ENCODE measurements at places on chromosomes 5 and 9.

- peak; percentile 83 for DNase-seq
Measured at GRCh38 chr5:163437309-163438182, at the start of gene CCNG1. CCNG1 (plus strand) TSS chr5:163437595; CDS start chr5:163439257, 1,662 bp downstream.

GRCh38 chr5:69364414-69364813 lies 4.9 kb downstream of the AK6 start:
- DNase-seq = no peak

DNA sequence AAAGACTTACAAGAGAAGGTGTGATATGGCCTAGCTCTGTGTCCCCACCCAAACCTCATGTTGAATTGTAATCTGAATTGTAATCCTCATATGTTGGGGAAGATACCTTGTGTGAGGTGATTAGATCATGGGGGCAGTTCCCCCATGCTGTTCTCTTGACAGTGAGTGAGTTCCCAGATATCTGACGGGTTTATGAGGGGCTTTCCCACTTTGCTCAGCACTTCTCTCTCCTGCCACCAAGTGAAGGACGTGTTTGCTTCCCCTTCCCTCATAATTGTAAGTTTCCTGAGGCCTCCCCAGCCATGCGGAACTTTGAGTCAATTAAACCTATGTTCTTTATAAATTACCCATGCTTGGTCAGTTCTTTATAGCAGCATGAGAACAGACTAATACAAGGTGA lies 49.0 kb downstream of the CDO1 start:
- no peak for DNase-seq

DNA sequence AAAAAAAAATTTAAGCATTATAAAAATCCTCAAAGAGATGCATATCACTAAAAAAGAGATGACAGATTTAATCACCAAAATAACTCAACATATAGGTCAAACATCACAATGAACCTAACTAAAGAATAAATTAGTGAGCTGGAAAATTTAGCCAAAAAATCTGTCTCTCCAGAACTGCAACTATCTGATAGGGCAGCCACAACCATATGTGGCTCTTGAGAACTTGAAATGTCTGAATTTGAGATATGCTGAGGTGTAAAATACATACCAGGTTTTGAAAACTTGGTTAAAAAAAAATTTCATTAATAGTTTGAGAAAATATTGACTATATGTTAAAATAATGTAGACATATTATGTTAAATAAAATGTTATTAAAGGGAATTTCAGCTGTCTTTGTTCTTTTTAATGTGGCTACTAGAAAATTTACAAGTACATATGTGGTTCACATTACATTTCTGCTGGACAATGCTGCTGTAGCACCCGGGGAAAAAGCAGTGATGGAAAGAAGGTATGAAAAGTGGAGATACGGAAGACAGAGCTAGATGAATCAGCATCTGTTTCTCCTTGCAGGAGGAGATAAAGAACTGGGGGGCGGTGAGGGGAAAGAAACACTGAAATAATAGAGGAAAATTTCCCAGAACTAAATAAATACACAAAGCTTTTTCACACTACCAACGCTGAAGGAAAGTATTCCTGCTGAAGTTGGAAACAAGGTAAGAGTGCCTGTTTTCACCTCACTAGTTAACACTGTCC lies 66.1 kb downstream of the DCP2 start:
- DNase-seq = no peak

DNA sequence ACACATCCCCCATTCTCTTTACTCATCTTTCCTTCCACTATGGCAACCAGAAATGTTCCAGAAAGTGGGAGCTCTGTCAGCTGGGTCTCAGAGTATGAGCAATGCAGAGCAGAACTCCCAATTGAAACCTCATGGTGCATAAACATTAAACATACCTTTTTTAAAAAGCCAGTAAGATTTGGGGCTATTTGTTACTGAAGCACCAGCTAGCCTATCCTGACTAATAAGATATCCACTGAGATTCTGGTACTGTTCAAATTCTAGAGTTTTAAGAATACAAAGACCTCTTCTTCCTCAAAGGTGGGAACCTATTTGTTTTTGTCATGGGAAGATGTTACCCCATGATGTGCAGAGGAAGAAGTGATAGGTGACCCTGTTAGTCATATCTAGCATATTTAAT lies 46.1 kb upstream of the EGFLAM start:
- no peak for DNase-seq

- DNase-seq = no peak
Measured at GRCh38 chr5:132764671-132765238, 12.3 kb downstream of the SEPTIN8 start.

DNA sequence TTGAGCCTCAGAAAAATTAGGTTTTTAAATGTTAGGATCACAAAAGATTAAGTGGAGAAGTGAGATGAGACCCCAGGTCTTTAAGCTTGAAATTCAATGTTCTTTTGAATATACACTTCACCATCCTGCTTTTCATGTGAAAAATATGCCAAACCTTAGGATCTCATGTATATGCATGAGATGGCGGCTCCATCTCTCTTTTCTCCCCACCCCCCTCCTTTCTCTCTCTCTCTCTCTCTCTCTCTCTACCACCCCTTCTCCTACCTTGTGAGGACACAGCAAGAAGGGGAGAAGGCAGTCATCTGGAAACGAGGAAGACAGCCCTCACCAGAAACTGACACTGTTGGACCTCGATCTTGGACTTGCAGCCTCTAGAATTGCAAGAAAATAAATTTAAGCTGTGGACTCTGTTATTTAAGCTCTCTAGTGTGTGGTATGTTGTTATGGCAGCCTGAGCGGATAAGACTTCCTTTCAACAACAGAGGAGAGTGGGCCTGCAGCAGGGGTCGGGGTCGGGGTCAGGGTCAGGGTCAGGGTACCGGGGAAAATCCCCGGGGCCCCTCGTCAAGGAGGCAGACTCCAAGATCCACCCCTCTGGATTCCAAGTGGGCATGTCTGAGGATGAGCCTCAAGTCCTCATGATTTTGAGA lies 16.4 kb upstream of the ALDH1B1 start:
- no peak for DNase-seq

GRCh38 chr5:129687941-129688340 lies 60.0 kb upstream of the MINAR2 start:
- DNase-seq = no peak

GRCh38 chr9:137759117-137759516 lies 118.5 kb upstream of the CACNA1B start:
- no peak for DNase-seq

DNA sequence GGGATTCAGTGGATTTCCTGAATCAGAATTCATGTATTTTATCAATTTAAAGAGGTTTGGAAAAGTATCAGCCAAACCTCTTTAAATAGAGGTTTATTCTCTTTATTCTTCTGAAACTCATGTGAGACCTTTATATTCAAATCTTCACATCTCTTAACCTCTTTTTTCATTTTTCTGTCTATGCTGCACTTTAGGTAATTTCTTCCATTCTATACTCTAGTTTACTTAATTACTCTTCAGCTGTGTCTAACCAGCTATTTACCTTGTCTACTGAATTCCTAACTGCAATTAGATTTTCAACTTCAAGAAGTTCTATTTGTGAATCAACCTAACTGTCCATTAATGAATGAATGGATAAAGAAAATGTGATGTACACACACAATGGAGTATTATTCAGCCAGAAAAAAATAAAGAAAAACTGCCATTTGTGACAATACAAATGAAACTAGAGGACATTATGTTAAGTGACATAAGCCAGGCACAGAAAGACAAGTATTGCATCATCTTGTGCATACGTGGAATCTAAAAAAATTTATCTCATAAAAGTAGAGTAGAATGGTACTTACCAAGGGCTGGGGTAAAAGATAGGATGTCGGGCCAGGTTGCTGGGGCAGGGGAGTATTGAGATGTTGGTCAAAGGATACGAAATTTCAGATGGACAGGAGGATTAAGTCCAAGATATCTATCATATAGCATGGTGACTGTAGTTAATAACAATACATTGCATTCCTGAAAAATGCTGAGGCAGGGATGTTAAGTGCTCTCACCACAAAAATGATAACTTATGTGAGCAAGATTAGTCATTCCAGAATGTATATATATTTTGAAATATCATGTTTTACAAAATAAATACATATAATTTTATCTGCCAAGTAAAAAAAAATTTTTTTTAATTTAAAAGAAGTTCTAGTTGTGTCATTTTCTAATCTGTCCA lies 129.5 kb upstream of the LRRTM2 start:
- no peak for DNase-seq

GRCh38 chr9:129866394-129867135 lies 31.3 kb downstream of the USP20 start:
- DNase-seq = no peak

DNA sequence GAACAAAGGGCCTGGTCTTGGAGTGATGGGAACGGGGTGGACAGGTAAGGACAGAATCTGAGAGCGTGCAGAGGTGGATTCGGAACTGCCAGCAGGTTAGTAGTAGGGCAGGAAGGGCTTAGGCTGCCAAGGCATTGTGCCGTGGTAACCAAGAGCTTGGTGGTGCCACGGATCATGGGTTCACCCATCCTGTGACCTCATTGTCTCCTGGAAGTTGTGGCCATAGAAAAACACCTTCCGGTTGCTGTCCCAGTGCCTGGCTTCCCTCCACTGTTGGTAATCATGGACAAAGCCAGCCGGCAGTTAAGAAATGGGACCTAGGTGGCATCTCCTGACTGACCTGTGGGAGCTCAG lies 42.5 kb upstream of the CFAP157 start:
- no peak for DNase-seq

DNA sequence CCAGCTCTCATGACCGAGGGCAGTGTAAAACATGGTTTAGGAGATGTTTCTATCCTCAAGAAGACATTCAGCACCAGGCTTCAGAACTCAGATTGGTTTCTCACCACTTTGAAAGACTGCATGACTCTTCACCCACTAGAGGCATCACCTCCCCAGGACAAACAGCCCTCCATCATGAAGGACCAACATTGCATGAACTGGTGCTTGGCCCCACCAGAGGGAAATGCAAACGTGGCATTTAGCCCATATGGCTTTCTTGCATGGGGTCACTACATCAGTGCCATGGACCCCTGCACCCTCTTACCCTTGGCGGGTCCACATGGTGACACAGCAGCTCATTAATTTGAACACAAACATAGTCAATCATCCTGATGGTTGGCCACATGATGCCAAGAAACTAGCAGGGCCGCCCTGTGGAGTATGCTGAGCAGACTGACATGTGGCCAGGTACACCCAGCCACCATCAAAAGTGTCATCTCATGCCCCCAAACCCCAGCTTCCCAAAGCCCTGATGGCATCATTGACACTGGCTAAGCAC lies 129.5 kb upstream of the FSTL4 start:
- no peak for DNase-seq

Data from esophagus squamous epithelium (tissue), 5 donors.